Activated CD4-positive, alpha-beta T cell treated with anti-CD3 and anti-CD28 coated beads, Interleukin-2, amount 10 ng/mL, durations not matched to agents 7 days and 5 days (primary cell): ENCODE measurements at places on chromosomes 5 and 9. TPM values are rescaled to one million over a fixed set of nuclear protein-coding genes. Genes with fewer than 3 reads are reported as not detected.
A peak's percentile ranks its signal among the peaks of the same experiment; 100 is the strongest.

DNA sequence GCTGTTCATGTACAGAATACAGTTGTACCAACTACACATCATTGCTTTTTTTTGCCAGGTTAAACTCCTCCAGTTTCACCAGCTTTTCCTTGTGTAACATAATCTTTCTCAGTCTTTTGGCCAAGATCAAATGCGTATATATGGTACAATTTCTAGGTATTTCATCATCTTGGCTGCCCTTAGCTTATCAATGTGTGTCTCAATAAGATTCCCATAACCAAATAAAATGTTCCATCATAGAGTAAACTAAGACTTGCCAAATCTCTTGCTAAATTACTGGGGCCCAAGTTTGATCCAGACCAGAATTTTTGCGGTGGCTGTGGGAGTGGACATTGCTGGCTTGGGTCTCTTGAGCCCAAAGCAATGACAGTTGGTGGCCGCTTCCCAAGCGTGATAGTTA lies 24.3 kb upstream of the ERBIN start:
- no peak for DNase-seq

DNA sequence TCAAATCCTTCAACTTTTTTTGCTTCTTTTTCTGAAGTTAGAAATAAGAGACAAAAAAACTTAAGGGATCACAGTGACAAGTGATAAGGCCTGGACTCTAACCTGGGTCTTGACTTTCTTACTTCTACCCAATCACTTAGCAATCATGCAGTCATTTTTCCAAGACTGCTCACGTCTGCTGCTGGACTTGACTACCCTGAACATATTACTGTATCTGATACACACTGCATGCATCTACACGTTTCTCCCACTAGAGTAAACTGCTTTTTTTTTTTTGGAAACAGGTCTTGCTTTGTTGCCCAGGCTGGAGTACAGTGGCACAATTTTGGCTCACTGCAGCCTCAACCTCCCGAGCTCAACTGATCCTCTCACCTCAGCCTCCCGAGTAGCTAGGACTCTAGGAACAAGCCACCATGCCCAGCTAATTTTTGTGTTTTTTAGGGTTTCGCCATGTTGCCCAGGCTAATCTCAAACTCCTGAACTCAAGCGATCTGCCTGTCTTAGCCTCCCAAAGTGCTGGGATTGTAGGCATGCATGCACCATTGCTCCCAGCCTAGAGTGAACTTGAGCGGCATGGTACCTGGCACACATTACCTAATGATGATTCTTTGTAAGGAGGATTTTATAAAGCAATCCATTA lies 7.4 kb downstream of the PLIN2 start:
- DNase-seq = no peak

GRCh38 chr5:150166650-150167511 lies at the start of gene CDX1:
Gene CDX1, plus strand, starts transcription at chr5:150166778. Its CDS starts 99 bp downstream, at chr5:150166877.
- DNase-seq = no peak

GRCh38 chr5:14756478-14756877 lies 92.0 kb downstream of the OTULIN start:
- no peak for DNase-seq

DNA sequence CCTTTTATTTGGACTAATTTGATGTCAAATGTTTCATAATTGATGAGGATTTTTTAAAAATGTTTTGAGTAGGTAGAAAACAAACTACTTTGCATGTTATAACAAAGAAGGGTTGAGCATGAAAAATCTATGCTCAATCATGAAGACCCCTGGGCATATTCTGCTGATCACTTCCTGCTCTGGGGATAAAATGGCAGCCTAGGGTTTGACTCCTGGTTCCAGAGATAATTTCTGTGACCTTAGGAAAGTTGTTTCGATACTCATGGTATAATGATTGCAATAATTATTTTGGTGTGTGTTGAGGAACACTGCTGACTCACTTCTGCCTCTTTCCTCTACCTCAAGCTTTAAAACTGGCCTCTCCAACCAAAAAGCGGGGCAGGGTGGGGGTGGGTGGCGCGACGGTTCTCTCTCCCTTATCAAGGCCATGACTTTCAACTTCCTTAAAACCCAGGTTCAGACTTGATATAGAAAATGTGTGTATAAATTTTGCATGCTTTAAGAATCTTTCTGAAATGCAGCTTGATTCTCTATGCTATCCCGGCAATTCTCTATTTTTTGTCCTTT lies 6.0 kb upstream of the PIP5K1B start:
- DNase-seq = no peak

GRCh38 chr5:169636477-169637084 lies 494 bp upstream of the DOCK2 start:
- no peak for DNase-seq

GRCh38 chr9:8734760-8735159 lies 935.2 kb upstream of the DMAC1 start:
- DNase-seq = no peak

The TDRD7 gene
- total RNA-seq = 19.5 TPM

- peak; percentile 36 for DNase-seq
Measured at GRCh38 chr9:137295238-137295811, 6.7 kb downstream of the NRARP start.

DNA sequence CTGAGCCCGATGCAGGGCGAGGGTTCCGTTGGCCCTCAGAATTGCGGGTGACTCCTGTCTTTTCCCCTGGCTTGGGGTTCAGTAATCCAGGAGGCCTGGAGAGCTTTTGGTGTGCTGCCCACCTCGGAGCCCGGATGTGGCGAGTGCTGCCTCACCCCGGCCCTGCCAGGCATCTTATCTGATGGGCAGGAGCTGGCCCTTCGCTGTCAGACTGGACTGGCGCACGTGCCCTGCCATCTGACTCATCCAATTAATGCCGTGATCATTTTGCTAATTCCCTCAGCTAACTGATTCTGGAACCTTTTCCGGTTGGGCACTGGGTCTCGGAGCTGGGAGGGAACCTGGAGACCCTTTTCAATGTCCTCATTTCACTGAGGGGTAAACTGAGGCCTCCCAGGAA lies 34.6 kb downstream of the RXRA start:
- no peak for DNase-seq

DNA sequence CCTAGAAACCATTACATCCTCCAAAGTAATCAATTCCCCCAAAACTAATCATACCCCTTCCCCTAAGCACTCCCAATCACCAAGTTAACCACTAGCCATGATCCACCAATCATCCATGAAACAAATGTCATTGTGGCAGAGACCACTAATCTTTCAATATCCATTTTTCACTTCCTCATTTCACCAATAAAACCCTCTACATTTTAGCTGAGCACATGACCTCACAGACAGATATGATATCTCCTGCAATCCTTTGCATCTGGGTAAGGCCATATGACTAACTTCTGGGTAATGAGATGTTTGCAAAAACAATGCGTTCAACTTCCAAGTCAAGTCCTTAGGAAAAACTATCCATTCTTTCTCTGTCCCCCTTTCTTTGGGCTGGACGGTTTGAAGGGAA lies 20.7 kb downstream of the OR2S2 start:
- no peak for DNase-seq

The TMOD1 gene
- total RNA-seq = 0.45 TPM

GRCh38 chr9:72743836-72744235 lies 209.0 kb downstream of the ALDH1A1 start:
- DNase-seq = no peak

DNA sequence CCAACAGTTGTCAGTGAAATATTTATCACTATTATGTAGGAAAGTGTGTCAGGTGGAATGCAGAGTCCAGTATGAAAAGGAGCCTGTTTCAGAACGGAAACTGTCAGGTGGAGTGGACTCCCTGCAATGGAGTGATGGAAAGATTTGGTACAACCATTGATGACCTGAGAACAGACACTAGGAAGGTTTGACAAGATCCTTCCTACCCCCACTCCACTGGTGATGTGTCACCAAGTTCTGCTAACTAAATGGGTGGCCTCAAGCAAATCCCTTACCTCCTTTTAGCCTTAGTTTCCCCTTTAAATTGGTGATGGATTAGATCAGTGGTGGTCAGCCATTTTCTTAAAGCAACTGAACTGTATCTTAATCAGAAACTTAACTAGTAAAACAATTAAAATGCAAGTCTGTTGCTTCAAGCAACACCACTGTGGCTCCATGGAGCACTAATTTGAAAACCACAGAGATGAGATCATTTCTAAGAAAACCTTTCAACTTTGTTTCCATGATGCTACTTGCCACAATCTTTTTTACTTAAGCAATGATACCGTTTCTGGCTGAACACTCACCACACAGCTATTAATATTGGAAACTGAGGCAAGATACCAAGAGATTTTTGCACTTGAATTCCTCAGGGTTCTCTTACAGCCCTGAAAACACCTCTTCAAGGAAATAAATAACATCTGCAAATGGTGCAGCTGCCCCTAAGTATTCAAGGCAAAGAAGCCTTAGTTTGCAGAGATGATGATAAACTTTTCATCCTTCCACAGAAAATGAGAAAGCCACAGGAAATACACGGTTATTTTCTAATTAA lies 140.6 kb downstream of the ERCC6L2 start:
- DNase-seq = peak; percentile 60
